ENCODE measurements at places on chromosomes 1 and 21.

- no peak for DNase-seq
Measured at GRCh38 chr1:6302568-6302967, 41.7 kb upstream of the GPR153 start.

DNA sequence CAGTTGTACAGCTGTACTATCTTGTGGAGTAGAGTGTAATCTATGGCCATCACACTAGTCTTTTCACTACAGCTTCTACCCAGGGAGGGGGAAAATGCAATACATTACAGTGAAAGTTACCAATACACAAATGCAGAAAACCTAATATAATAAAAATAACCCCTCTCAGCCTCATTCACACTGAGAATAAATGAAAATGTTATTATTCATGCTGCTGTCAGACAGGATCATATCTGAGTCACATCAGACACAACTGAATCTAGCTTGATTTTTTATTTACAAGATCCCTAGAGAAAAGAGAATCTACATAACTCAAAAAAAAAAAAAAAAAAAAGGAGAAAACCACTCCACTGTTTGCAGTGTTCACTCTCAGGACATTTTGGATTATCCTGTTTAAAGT lies 293.9 kb upstream of the ESRRG start:
- no peak for DNase-seq

GRCh38 chr1:155540000-155540874 lies 22.4 kb downstream of the ASH1L start:
- DNase-seq = no peak

DNA sequence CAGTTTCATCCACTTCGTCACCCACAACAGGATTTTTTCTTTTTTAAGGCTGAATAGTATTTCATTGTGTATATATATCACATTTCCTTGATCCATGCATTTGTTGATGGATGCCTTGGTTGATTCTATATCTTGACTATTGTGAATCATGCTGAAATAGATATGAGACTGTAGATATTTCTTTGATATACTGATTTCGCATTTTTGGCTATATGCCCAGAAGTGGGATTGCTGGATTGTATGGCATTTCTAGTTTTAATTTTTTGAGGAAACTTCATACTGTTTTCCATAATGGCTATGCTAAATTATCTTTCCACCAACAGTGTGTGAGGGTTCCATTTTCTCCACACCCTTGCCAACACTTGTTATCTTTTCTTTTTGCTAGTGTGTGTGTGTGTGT lies 5.0 kb downstream of the GUCA2B start:
- DNase-seq = no peak

- DNase-seq = no peak
Measured at GRCh38 chr21:43034826-43035225, 40.8 kb downstream of the CBS start.

DNA sequence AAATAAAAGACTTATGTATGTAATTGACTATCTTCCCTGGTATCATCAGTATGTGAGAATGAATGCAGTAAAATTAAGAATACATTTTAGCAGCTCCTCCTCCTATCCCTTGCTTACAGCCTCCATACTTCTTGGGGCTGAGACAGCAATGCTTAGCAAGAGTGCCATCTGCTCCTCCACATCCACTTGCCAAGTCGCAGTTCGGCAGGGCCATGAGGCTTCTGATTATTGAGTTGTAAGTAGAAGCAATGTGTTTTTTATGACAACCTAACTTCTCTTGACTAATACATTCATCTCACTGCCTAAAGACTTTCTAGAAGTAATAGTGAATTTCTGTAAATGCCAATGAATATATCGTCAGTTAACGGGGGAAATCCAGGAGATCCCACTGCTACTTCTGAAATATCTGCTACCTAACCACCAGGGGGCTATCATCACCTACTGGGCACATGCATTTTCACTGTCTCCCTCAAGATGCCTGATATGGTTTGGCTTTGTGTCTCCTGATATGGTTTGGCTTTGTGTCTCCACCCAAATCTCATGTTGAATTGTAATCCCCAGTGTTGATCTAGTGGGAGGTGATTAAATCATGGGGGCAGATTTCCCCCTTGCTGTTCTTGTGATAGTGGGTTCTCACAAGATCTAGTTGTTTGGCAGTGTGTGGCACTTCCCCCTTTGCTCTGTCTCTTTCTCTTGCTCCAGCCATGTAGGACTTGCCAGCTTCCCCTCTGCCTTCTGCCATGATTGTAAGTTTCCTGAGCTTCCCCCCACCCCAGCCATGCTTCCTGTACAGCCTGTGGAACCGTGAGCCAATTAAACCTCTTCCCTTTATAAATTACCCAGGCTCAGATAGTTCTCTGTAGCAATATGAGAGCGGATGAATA lies 59.6 kb downstream of the EXTL2 start:
- DNase-seq = no peak

DNA sequence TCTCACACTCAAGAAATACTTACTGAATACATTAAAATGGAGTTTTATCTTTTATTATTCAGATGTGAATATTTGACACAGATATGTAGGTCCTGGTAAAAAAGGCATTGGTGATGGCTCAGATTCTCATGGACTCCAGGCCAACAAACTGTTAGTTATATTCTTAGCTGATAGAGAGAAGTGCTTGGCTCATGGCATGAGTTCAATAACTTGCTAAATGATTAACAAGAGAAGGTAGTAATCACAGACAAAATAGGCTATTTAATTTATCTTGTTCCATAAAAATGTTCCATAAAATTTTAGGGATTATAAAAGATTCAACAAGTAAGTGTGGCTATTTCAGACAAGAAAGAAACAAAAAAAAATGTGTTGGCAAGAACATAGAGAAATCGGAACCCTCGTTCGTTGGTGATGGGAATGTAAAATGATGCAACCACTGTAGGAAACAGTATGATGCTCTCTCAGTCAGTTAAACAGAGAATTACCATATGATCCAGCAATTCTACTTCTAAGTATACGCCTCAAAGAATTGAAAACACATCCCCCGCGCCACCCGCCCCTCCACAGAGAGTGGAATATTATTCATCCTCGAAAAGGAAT lies 737.8 kb upstream of the ADAMTS5 start:
- DNase-seq = no peak

GRCh38 chr1:157975228-157975950 lies 18.1 kb upstream of the KIRREL1 start:
- DNase-seq = no peak

- DNase-seq = no peak
Measured at GRCh38 chr21:33813832-33814365, 101.7 kb downstream of the ATP5PO start.

GRCh38 chr1:234661317-234661928 lies 51.4 kb upstream of the IRF2BP2 start:
- no peak for DNase-seq

- DNase-seq = no peak
Measured at GRCh38 chr1:119472080-119472818, 34.8 kb upstream of the HSD3B1 start.

GRCh38 chr1:6770751-6771440 lies 14.4 kb upstream of the CAMTA1 start:
- DNase-seq = no peak

GRCh38 chr1:68202239-68202832 lies 30.0 kb downstream of the WLS start:
- no peak for DNase-seq

DNA sequence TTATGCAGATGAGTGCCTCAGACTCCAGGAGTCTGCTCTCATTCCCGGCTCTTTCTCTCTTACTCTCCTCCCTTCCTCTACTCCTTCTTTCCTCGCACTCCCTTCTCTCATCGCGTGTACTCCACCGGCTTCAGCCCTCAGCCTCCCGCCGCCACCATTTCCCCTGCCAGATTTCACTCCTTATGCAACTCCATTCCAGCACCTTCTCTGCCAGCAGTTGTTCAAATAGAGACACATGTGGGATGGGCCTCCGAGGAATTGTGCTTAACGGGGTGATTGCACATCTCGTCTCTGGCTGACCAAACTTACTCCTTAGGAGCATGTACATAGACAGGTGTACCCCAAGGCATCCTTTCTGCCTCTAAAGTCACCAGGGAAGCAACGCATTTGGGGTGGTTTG lies 2.1 kb downstream of the CNTN2 start:
- DNase-seq = no peak

- DNase-seq = no peak
Measured at GRCh38 chr1:10687251-10687651, 109.2 kb downstream of the CASZ1 start.

DNA sequence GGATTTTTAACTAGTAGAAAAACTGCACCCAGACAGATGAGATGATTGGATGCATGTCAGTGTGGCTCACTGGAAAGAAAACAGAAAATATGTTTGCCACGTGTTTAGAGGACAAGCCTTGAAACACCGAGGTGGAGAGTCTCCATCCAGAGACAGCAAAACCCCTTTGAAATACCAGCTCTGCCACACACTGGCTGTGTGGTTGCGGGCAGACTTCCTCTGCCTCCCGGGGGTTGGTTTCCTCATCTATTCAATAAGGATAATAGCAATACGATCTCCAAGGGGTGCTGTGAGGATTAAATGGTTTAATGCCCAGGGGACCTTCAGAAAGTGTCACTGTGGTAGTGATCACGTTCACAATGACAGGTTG lies 67.2 kb upstream of the PARP1 start:
- DNase-seq = no peak

GRCh38 chr1:91450260-91450659 lies 45.6 kb upstream of the HFM1 start:
- no peak for DNase-seq

- no peak for DNase-seq
Measured at GRCh38 chr1:1538334-1538733, 2.1 kb downstream of the TMEM240 start.

All from stimulated activated CD4-positive, alpha-beta T cell treated with anti-CD3 and anti-CD28 coated beads, Interleukin-4, amount 100 ng/mL, for 4 hours (primary cell).